ENCODE measurements at places on chromosomes 1 and 21. TPM values are rescaled to one million over a fixed set of nuclear protein-coding genes. Genes with fewer than 3 reads are reported as not detected.

The ADAMTSL4 gene
- total RNA-seq: 14.4 TPM

The CTH gene
- total RNA-seq: 1.6 TPM

The NOTCH2NLA gene
- total RNA-seq: 38.5 TPM

The NTMT2 gene
- not detected for total RNA-seq

The RAB42 gene
- total RNA-seq: 0.51 TPM

The REN gene
- total RNA-seq: not detected

The PRAMEF26 gene
- not detected for total RNA-seq

The CD53 gene
- total RNA-seq: not detected

All from airway epithelial cell (primary cell).